Progenitor cell of endocrine pancreas (in vitro differentiated cells): ENCODE measurements at places on chromosomes 3 and 15. TPM values are rescaled to one million over a fixed set of nuclear protein-coding genes. Genes with fewer than 3 reads are reported as not detected.

Gene UMPS
- total RNA-seq = 49.0 and 50.3 TPM in 2 replicates

Gene COX17
- 29.9 and 35.4 TPM in 2 replicates for total RNA-seq

- no peak for DNase-seq
- no peak overlapping the region for H3K27ac ChIP-seq
- peaks cover 20% of the 10 kb centered on the region for H3K27me3 ChIP-seq
- H3K4me1 ChIP-seq = no peaks in the 10 kb centered on the region
These were observed 415.4 kb upstream of the RORA start for GRCh38 chr15:61644550-61644949.

- DNase-seq = no peak
- peaks cover 8% of the 10 kb centered on the region for H3K4me1 ChIP-seq
- H3K36me3 ChIP-seq = peaks cover 4% of the 10 kb centered on the region
- H3K27ac ChIP-seq = no peak overlapping the region
- H3K4me3 ChIP-seq = no peak overlapping the region
- H3K27me3 ChIP-seq = peaks cover 28% of the 10 kb centered on the region
These were observed 177.1 kb downstream of the UACA start for GRCh38 chr15:70586241-70586640.

DNA sequence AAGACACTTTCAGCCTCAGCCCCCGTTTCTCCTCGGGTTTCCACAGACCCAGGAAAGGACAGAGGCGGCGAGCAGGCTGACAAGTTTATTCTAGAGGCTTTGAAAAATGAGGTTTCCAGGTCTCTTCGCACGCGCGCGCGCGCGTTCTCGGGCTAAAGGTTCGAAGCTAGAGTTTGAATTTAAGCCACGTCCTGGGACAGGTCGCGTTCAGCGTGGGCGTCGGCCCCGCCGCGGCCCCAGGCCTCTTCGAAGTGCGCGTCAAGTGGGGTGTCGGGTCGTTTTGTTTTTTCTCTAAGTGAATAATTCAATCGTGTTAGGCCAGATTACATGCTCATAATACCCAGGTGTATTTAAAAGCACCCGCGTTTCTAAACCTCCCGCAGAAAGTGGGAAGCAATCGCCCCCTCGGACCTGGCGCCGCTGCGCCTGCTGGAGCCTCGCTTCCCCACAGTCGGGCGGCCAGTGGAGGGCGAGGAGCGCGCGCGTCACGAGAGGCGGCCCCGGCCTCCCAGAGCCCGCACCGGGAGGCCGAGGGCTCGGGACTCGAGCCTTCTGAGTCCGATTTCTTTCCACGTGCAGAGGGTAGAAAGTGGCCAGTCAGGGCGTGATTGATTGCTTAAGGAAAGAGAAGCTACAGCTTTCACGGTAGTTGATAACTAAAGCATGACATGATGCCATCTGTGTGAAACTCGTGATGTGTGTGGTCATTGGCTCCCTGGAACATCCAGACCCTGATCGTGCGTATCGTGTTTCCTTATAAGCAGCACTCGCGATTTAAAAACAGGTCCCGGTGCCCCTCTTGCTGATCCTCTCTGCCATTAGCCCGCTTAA, 15.8 kb upstream of the SOX2 start:
- DNase-seq = no peak
- no peak overlapping the region for H3K27ac ChIP-seq
- peaks cover 45% of the 10 kb centered on the region for H3K27me3 ChIP-seq

GRCh38 chr3:183375337-183375736, 53.1 kb downstream of the MCF2L2 start:
- H3K4me3 ChIP-seq = no peak overlapping the region
- H3K4me1 ChIP-seq = peaks cover 22% of the 10 kb centered on the region
- H3K27ac ChIP-seq = no peak overlapping the region
- H3K27me3 ChIP-seq = peaks cover 8% of the 10 kb centered on the region
- DNase-seq = no peak
